Uterus (tissue), 4 donors: ENCODE measurements at places on chromosomes 3 and 15. TPM values are rescaled to one million over a fixed set of nuclear protein-coding genes. Genes with fewer than 3 reads are reported as not detected.

DNA sequence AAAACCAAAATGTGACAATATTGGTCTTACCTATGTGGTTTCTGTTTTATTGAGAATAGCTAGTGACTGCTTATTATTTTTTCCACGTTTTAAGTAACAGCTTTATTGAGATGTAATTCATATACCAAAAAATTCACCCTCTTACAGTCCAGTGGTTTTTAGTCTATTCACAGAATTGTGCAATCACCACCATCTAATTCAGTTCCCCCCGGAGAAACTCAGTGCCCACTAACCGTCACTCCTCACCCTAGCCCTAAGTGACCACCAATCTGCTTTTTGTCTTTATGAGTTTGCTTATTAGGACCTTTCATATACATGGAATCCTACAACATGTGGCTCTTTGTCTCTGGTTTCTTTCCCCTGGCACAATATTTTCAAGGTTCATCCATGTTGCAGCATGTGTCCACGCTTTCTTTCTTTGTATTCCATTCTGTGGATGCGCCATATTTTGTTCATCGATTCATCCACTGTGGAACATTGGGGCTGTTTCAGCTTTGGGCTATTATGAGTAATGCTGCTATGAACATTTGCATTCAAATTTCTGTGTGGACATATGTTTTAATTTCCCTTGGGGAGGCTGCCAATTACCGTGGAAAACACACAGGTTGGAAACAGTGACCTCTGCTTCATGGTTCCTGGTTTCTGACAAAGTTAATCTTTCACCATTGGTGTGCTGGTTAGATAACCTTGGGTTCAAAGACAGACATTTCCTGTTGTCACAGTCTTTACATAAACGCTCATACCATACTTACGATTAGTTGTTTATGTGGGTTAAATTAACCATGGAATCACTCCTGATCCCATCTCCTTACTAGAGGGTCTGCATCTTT lies 3.2 kb upstream of the BCL2L10 start:
- no peak overlapping the region for H3K4me3 ChIP-seq
- H3K4me1 ChIP-seq: peaks cover 9% of the 10 kb centered on the region
- no peaks in the 10 kb centered on the region for H3K27me3 ChIP-seq
- DNase-seq: no peak
- no peaks in the 10 kb centered on the region for H3K36me3 ChIP-seq

DNA sequence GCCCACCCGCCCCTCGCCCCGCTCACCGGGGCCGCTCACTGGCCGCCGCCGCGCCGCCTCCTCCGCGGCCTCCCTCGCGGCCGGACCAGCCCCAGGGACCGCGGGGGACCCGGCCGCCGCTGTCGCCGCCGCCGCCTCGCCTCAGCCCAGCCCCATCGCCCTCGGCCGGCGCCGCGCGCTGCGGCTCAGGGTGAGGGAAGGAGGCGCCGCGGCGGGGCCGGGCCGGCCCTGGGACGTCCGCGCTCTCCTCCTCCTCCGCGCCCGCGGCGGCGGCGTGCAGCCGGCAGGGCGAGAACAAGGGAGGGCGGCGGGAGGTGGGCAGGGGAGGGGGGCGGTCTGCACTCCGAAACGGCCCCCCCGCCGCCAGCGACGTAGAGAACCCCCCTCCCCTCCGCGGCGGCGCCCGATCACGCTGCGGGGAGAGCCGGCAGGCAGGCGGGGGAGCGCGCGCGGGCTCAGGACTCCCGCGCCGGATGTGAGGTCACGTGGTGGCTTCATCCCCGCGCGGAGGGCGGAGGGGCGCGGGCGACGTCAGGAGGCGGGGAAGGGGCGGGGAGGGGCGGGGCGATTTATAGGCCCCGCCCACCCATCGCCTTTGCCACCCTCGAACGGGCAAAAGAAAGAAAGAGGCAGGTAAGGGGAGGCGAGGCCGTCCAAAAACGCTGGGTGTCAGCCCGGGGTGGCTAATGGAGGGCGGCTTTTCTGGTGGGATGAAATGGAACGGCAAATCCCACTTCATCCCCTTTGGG lies at the start of gene ATP13A3:
Gene ATP13A3 (minus strand): TSS at position 463 of the 749 bp plus-strand sequence. CDS start 24,812 bp downstream, outside the sequence.
- no peaks in the 10 kb centered on the region for H3K36me3 ChIP-seq
- H3K27me3 ChIP-seq: no peaks in the 10 kb centered on the region
- H3K4me1 ChIP-seq: no peaks in the 10 kb centered on the region

STRIT1 gene
- not detected for total RNA-seq

BTLA gene
- 0.62 TPM for total RNA-seq

ZKSCAN7 gene
- 7.2 TPM for total RNA-seq
